ENCODE measurements at places on chromosomes 4 and X.

- no peak for DNase-seq
Measured at GRCh38 chr4:105712766-105713165, 4.2 kb downstream of the GSTCD start.

DNA sequence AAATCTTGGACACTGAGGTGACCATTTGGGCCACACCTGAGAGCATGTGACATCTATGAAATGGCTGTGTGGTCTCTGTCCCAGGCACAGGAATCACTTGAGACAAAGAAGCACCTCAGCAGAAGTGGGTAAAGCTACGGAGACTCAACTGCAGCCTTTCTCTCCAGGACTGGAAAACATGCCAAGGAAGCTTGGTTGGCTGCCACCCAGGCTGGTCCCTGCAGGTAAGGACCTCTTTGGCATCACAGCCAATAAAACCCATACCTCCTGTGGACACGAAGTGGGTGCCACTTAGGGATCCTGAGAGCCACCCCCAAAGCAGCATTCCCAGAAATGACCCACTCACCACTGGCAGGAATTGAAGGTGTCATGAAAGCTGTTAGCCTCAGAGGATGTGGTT, 74.6 kb downstream of the LEF1 start:
- no peak for DNase-seq

GRCh38 chr4:127975121-127975770, 10.0 kb downstream of the ABHD18 start:
- DNase-seq, result no peak

DNA sequence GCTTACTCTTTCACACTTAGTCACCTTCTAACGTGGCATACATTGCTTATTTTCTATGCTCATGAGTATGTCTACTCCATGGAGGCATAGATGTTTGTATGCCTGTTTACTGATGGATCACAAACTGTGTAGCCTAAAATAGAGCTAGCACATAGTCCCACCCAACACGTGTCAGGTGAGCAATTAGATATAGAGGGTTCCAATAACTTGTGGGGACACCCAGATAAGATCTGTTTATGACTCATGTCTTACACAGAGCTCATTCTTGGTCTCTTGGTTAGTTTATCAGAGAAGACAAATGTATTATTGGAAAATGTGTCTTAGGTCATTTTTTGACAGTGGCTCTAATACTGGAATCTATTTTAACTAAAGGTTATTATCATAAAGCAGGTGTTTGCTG, 6.8 kb downstream of the ZFP42 start:
- DNase-seq, result no peak

DNA sequence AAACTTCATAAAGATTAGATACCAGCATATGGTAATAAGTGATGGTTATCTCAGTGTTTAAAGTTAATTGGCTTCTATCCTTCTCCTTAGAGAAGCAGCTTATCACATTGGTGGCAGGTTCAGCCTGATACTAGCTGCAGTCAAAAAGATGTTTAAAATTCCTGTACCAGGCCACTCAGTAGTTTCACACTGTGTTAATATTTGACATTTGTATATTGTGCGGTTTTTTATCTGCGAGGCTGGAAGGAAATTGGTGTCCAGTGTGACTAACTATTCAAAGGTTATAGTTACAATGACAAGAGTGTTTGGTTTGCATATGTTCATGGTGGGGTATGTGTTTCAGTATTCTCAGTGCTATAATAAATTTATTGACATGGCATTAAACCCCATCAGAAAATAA, 27.5 kb upstream of the TBC1D8B start:
- DNase-seq, result no peak

DNA sequence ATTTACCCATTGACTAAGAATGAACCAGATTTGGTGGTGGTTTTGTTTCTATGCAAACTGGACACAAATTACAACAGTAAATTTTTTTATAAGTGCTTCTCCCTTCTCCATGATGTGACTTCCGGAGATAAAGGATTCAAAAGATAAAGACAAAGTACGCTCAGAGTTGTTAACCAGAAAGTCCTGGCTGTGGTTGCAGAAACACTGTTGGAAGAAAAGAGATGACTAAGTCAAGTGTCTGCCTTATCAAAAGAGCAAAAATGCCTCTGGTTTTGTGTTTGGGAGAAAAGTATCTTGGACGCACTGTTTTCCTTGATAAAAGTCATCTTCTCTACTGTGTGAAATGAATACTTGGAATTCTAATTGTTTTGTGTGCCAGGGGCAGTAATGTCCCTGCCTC, 213.4 kb downstream of the GC start:
- no peak for DNase-seq

GRCh38 chrX:130604882-130605281, 203.1 kb downstream of the RBMX2 start:
- DNase-seq, result no peak

DNA sequence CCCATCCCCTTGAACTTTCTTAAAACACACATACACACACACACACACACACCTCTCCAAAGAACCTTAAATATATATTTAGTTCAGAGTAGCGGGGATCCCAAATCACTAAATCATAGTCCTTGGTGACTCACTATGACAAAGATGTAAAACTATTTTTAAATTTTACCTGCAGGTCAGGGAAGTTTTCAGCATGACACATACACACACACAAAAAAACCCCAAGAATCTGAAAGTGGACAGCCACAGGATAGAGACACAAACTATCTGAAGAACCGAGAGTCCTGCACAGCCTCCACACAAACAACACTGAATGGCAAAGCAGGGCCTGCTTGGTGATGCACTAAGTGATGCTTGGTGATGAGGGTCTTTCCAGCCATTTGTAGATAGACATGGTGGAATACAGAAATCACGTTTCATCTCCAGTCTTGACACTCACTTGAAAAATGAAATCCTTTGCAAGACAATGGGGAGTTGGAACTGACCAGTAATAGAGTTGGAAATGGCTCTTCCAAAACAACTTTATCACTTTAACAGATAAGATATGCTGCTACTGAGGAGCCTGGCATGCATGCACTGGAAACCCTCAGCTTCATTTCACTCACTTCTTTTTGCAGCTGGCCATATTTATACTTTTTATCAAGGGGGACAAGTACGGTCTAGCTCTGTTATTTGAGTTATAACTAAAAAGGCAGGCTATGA, 307.3 kb downstream of the RAPGEF2 start:
- DNase-seq, result no peak

- no peak for DNase-seq
Measured at GRCh38 chr4:99855678-99856077, 38.5 kb downstream of the LAMTOR3 start.

DNA sequence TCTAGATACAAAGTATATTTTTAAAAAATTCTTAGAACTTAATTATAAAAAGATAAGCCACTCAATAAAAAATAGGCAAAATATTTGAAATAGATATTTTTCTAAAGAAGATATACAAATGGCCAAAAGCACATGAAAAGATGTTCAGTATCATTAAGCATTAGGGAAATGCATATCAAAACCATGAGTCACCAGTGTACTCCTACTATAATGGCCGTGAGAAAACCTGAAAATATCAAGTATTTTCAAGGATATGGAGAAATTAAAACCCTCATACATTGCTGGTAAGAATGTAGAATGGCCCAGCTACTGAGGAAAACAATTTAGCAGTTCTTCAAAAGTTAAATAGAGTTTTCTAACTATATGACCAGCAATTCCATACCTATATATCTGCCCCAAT, 337.9 kb downstream of the CAMK2D start:
- DNase-seq, result no peak

GRCh38 chr4:81896936-81897335, 425.2 kb upstream of the RASGEF1B start:
- DNase-seq, result no peak

GRCh38 chrX:97009391-97009790, 125.7 kb downstream of the RPA4 start:
- DNase-seq, result no peak
